ENCODE measurements at places on chromosomes 6 and 20. TPM values are rescaled to one million over a fixed set of nuclear protein-coding genes. Genes with fewer than 3 reads are reported as not detected.

- DNase-seq: no peak
These were observed 76.6 kb upstream of the PTPRK start for GRCh38 chr6:128597004-128597403.

DNA sequence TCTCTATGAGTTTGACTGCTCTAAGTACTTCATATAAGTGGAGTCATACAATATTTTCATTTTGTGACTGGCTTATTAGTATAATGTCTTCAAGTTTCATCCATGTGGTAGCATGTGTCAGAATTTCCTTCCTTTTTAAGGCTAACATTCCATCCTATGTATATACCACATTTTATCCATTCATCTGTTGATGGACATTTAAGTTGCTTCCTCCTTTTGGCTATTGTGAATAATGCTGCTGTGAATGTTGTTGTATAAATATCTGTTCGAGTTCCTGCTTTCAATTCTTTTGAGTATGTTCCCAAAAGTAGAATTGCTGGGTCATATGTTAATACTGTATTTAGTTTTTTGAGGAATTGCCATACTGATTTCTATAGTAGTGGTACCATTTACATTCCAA lies 79.5 kb downstream of the PTPRA start:
- DNase-seq: no peak

DNA sequence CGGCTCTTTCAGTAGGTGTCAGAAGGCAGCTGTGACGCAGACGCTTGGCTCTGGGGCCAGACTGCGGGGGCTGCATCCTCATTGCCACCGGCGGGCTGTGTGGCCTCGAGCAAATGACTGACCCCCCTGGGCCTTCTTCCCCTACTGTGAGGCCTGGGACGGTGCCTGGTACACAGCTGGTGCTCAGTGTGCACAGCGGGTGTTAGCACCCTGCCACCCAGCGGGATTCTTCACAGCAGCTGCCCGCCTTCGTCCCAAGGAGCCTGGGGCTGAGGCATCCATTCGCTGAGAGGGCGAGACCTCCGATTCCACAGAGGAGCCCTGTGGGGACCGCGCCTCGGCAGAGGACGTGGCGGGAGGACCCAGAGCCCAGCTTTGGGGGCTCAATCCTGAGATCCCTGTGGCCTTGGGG lies 10.6 kb downstream of the SLCO4A1 start:
- no peak for DNase-seq

GRCh38 chr6:48973491-48973890 lies 489.6 kb downstream of the MMUT start:
- DNase-seq: no peak

DNA sequence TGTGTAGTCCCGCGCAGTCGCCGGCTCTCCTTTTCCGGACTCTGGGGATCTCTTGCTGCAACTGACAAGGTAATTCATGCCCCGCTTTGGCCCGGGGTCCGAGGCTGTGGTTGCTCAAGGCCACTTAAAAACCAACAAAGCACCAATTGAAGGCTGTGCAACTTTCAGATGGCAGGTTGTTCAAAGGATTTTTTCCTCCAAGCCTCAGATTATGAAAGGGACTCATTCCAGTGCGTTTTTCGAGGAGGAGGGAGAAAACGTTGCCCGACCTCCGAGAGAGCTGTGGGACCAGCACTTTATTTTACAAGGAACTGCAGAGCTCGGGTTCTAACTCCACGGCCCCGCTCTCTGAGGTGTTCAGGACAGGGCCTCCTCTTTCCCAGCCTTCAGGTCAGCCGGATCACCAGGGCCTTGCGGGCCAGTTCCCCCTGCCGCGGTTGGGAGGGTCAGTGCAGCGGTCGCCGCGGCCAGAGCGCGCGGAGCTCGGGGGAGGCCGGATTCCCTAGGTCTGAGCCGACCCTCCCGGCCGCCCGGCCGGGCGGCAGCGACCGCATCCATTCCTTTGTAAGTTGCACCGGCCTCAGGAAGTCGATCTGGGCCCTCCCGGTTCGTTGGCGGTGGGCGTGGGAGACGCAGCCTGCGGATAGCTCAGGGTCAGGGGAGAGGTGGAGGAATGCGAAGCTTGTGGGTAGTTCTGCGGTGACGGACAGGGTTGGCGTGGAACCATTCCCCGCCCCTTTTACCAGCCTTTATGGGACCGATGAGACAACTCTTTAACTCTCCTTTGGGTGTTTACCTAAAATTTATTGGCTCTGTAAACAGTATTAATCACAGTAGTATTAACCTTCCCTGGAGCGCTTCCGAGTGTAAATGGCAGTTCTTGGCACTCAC lies 1.6 kb downstream of the UTRN start:
- DNase-seq: peak; percentile 89

DNA sequence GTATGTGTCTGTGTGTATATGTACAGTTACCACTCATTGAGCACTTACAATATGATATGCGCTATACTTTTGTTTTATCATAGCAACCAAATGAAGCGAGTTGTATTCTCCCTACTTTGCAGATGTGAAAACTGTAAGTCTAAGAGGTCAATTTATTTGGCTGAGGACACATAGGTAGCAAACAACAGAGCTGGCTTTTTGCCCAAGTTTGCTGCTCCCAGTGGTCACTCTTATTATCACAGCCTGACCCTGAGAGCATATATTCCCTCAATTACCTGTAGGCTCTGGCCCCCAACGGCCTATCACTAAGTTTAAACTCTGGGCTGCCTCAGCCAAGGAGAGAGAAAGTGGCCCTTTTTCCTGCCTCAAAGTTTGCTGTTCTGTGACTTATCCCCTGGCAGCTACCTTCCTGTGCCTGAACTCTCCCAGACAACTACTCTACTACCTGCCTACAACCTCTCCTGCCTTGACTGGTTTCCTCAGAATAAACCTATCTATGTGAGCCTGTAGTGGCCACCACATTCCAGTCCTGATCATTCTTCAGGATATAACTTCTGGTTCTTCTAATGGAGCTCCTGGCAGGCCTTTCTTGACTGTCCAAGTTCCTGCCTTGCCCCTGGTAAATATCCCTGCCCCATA lies 221.8 kb downstream of the FRK start:
- no peak for DNase-seq

DNA sequence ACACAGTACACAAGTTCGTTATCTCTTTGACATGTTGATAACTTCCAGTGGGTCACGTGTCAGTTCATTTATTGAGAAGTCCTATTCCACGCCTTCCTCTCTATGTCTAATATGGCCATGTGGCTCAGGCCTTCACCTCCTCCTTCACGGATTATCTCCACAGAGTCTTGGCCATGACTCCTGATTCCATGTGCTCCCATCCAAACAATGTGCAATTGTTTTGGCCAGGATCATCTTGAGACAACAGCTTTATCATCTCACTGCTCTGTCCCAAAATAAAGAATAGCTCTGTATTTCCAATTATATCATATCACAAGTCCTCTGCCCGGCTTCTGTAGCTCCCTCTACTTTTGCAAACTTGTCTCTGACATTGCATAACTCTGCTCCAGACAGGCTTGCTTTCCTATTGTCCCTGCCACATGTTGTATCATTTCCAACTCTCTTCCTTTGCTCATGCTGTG lies 11.1 kb upstream of the TXNDC5 start:
- DNase-seq: no peak

- DNase-seq: no peak
These were observed 388.2 kb upstream of the CITED2 start for GRCh38 chr6:139762587-139763031.

- no peak for DNase-seq
These were observed 195.3 kb upstream of the SULF2 start for GRCh38 chr20:47980336-47981177.

- DNase-seq: no peak
These were observed 127.5 kb downstream of the CDKAL1 start for GRCh38 chr6:20661721-20662120.

DNA sequence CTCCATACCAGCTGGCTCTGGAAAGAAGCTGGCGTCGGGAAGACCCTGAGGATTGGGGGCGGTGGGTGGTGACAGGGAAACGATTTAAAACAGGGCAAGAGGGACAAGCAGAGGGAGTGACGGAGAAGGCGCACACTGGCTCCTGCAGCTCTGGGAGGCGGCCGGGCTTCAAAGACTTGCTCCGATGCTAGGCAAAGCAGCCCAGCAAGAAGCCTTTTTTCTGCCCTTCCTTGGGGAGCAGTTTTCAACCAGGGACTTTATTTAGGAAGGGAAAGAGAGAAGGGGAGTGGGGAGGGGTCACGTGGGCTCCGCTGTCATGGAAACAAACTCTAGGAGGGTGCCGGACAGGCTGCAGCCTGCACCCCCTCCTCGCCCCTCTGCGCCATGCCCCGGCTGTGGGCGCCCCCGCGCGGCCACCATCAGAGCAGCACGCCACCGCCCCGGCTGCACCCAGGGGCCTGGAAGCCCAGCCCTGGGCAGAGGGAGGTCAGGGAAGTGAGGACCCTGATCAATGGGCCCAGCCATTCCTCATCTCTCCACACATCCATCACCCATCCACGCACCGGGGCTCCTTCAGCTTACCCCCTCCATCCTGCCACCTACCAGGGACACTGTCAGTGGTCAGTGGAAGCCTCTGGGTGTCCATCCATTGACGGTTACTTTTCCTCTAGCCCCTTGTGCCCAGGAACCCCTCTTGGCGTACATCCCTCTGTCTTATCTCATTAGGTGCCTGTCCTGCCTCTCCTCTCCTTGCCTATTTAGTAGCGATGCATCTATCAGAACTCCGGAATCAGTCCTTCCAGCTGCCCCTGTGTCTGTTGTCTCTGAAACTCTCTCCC lies 66.6 kb upstream of the CCDC167 start:
- no peak for DNase-seq

DNA sequence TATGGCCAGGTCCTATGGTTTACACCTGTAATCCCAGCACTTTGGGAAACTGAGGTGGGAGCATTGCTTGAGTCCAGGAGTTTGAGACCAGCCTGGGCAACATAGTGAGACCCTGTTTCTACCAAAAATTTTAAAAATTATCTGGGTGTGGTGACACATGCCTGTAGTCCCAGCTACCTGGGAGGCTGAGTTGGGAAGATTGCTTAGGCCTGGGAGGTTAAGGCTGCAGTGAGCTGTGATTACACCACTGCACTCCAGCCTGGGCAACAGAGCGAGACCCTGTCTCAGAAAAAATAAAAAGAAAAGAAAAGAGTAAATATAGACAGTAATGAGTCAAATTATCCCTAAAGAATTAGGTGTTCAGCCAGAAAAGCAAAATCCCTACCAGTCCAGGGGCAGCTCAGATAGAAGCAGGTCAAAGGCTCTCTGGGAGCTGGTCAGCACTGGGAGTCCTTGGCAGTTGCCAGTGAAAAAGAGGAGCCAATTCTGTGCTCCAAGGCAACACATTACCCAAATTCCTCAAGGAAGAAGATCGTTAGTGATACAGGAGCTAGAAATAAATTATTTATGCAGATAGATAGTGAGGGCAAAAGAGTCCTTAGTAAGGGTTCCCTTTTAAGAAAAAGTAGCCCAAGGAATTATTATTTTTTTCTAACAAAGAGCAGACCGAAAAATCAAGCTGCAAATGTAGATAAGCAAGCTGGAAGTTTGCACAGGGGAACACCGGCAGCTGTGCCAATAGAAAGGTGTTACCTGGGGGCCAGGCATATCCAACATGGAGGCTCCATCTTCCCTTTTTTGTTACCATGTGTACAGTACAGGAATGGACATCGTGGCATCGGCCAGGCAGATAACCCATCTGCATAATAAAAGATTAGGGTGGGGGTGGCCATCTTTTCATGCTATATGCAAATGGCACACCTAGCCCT lies 31.4 kb upstream of the SEC63 start:
- DNase-seq: no peak

- no peak for DNase-seq
These were observed 345.1 kb downstream of the BTBD3 start for GRCh38 chr20:12262747-12263146.

- peak; percentile 68 for DNase-seq
These were observed 1.1 kb upstream of the OPN5 start for GRCh38 chr6:47780510-47781356.

- no peak for DNase-seq
These were observed 229.5 kb upstream of the DTNBP1 start for GRCh38 chr6:15892369-15892768.

- DNase-seq: no peak
These were observed 261.9 kb downstream of the CDH26 start for GRCh38 chr20:60219984-60220562.

GGTLC1 gene
- not detected for total RNA-seq

BTN1A1 gene
- total RNA-seq: not detected

SEL1L2 gene
- total RNA-seq: not detected

MUCL3 gene
- not detected for total RNA-seq
